ENCODE measurements at places on chromosomes 4 and X. TPM values are rescaled to one million over a fixed set of nuclear protein-coding genes. Genes with fewer than 3 reads are reported as not detected.

Gene BEND4
- 0.12 TPM for total RNA-seq

Gene CLCN5
- 5.8 TPM for total RNA-seq

GRCh38 chr4:165053645-165054044, at the start of gene TRIM75:
TSS of gene TRIM75 (plus strand) at chr4:165053866. CDS start at chr4:165059148, 5,282 bp downstream.
- DNase-seq, result no peak

- DNase-seq, result no peak
Measured at GRCh38 chr4:38678078-38678477, 14.1 kb downstream of the KLF3 start.

GRCh38 chrX:1358793-1359476, 22.4 kb downstream of the IL3RA start:
- no peak for DNase-seq

GRCh38 chr4:159062381-159062780, 40.5 kb upstream of the RAPGEF2 start:
- DNase-seq, result no peak

- no peak for DNase-seq
Measured at GRCh38 chrX:45749375-45749774, 548.7 kb upstream of the DIPK2B start.

GRCh38 chr4:89023140-89023539, 33.8 kb downstream of the FAM13A start:
- DNase-seq, result no peak

GRCh38 chrX:51404445-51404844, 71.8 kb downstream of the NUDT10 start:
- DNase-seq, result no peak

DNA sequence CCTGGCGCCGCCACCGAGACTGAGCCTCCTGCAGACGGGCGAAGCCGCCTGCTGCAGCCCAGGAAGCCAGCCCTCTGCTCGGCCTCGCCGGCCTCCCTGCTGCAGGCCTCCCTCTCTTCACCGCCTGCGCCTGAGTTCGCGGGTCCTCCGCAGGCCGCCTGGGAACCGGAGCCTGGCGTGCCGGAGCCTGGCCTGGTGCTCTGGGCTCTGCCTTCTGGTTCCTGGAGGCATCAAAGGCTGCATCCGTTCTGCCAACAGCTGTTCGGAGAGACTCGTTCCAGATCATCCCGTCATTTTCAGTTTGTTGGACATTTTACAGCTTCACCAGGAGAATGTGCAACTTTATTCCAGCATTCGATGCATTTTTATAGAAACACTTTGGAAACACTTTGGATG, 178.0 kb downstream of the DCLK2 start:
- no peak for DNase-seq
